Islet precursor cell (in vitro differentiated cells): ENCODE measurements at places on chromosomes 3 and 15.
A peak's percentile ranks its signal among the peaks of the same experiment; 100 is the strongest.

- DNase-seq: peak; percentile 86
These were observed 226.8 kb downstream of the NTRK3 start for GRCh38 chr15:88029696-88030095.

DNA sequence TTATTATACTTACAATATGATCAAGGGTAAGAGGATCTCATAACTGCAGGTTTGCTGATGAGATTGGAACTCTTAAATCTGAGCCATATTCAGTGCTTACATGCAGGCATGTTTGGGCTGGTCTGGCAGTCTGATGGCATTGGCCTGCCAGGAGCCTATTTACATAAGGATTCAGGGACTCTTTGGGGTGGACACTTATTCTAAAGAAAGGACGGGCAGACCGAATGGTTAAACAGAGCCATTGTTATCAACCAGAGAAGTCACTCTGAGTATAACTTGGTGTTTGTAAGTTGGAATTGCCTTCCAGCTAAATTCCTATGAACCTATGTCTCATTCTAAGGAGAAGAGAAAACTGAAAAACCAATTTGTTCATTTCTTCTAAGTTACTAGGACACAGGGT is 932.8 kb downstream of the IGSF11 start:
- DNase-seq: no peak

- DNase-seq: no peak
These were observed 227.7 kb downstream of the ADAMTS17 start for GRCh38 chr15:100114100-100114499.

DNA sequence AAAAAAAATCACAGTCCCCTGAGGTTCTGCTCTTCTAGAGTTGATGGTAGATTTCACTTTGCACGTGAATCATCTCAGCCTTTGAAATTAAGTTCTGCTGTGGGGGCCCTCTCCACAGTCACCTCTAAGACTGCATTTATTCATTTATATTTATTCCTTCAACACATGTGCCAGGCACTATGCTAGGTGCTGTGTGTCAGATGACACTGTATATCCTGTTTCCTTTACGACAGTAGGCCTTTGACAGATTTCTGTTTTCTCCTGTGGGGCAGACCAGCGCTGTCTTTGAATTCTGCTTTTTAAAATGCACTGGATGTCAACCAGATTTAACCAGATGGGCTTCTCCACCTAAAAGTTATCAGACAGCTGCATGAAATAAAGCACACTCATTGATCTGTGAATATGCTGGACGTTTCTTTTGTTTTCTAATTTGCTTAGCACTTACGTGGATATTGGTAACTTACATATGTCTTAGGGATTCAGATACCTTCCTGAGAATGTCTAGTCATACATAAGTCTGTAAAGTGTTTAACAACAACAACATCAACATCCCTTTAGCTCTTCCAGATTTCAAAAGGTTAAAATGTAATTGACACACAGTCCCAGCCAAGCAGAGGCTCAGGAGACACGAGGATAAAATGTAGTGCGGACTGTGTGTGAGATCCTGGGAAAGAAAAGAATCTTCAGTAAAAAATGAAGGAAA is 525.5 kb upstream of the MCTP2 start:
- no peak for DNase-seq

GRCh38 chr15:92634060-92634459 is 21.5 kb downstream of the FAM174B start:
- peak; percentile 54 for DNase-seq

GRCh38 chr15:67968966-67969365 is 85.1 kb upstream of the PIAS1 start:
- no peak for DNase-seq

GRCh38 chr15:75195766-75196241 is 5.9 kb upstream of the C15orf39 start:
- DNase-seq: no peak

- no peak for DNase-seq
These were observed 223.2 kb upstream of the THBS1 start for GRCh38 chr15:39357480-39358268.

- DNase-seq: no peak
These were observed 39.3 kb downstream of the CCR1 start for GRCh38 chr3:46168583-46169345.

DNA sequence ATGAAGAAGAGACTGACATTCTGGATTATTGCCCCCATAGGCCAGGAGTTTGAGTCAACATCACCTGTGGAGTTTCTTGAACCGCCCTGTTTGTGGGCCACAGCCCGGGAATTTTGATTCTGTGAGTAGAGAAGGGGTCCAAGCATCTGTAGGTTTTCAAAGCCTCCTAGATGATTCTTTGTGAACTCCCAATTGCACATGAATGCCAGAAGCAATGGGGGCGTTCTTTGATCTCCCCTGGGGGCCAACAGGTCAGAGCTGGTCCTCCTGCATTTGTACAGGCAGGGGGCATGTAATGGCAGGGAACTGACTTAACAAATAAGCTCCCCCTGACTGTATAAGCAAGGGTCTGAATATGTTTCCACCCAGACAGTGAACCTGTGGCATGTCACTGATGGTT is 260.3 kb downstream of the SLCO3A1 start:
- DNase-seq: no peak

DNA sequence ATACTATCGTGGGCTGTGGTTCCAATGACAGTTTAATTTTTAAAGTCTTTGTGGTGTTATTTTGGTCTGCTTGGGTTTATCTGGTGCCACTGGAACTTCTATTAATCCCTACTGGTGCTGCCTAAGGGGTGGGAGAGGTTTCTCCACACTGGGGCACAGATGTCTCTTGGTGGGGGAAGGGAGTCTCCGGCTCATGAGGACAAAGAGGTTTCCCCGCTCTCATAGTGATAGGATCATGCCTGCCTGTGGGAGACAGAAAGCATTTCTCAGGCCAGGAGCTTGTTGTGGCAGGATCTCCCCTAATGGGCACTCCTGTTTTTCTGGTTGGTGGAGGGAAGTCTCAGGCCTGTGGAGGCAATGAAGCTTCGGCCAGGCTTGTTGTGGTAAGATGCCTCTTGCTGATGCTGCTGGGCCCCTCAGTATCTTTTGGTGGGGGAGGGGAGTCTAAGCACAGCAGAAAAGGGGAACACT is 84.3 kb upstream of the THRB start:
- DNase-seq: peak; percentile 80

GRCh38 chr3:149162007-149162406 is 32.6 kb downstream of the HPS3 start:
- no peak for DNase-seq

DNA sequence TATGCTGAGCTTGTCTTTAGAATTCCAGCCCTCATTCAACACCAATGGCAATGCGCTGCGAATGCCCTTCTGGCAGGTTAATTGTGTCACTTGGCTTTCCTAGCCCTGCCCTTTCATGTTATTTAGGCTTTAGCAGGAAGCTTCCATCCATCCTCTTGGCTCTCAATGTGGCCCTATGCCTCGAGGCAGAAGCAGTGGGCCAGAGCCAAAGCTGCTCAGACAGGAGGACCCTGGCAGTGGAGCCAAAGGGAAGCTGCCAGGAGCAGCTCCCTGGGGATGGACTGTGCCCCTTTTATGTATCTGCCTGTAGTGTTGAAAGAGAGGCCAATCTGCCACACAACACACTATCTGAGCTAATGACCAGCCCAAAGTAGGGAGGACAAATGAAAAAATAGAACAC is 376.4 kb downstream of the CTNNB1 start:
- DNase-seq: no peak

DNA sequence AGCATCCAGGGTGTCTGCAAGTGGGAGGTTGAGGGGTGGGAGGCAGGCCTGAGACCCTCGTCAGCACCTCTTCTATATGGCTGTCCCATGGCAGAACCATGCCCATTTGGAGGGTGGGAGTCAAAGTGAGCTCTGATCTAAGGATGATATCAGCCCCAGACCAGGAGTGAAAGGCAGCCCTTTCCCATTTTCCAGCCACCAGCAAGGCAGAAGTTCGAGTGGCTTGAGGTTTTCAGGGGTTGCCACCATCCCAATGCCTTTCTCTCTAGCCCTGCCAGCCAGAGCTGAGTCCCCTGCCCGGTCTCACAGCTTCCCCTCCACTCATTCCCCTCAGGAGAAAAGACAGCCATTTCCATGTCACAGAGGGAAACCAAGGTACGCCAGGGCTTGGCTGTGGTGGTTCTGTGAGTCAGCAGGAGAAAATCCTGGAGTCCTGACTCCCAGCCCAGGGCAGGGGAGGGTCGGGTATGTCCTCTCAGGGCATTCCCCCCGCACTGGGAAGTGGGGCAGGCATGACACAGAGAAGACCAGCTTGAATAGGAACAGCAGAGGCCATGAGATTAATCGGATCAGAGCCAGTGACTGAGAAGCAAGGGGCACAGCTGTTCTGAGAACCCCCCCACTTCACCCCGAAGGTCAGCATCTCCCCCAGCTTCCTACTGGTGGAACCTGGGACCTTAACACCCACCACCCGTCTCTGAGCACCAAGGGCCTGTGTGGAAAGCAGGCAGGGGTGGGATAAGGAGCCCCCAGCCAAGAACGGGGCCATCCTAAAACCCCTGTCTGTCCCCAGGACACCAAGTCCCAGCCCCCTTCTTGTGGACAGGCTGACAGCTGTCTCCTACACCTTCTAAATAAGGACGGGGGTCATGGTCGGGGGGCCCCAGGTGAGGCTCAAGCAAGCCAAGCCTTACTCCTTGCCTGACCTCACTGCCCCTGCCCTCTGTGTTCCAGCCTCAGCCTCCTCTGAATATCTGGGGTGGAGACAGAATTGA is 965 bp upstream of the SLC38A3 start:
- DNase-seq: no peak

GRCh38 chr3:164418414-164418813 is 659.9 kb downstream of the SI start:
- no peak for DNase-seq

DNA sequence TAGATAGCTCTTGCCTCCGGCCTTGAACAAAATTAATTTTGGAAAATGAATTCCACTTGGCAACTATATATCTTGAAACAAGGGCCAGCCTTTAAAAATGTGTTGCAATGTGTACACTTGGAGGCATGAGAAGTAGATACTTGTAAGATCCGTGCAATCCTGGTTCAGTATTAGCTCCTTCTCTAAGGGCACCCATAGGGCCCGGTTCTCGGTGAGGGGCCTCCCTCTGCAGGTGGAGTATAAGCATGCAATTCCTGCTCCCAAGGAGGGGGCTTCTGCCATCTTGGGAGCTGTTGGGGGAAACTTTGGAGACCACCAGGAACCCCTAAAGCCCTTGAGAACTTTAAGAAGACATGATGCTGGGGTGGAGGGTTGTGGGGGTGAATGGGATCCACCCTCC is 388.7 kb upstream of the RGMA start:
- no peak for DNase-seq

DNA sequence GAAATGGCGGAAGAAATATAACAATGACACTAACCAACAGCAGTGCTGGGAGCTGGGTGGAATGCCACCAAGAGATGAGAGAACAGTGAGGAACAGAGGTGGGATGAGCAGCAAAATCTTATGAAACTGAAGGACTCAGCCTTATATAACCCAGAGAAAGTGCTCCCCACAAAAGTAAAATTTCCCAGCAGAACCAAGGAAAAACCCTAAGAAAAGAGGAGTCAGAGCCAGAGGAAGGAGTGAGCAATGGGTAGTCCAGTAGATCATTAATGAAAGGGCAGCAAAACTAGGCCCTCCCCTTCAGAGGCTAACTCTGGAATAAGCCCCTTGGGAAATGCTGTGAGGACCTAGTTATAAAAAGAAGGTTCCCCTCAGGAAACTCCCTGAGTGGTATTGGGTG is 24.7 kb upstream of the UBE2E1 start:
- DNase-seq: no peak

DNA sequence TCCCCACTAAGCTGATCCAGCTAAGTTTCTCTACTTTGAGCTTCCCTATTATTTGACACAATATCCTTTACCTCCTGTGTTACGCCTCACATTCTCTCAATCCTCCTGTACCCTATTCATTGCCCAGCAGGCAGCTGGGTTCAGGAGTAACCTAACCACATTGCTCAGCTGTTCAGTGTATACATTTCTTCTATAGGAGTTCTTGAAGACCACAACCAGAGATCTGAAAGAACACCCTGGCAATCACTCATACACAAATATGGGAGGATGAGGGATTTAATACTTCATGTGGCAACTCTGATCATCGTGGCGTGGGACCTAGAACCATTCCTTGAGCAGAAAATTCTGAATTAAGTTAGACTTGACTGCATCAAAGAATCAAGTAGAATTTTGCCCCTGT is 346.8 kb upstream of the ARPP21 start:
- no peak for DNase-seq

- DNase-seq: no peak
These were observed 67.4 kb downstream of the ATP13A5 start for GRCh38 chr3:193310914-193311723.

DNA sequence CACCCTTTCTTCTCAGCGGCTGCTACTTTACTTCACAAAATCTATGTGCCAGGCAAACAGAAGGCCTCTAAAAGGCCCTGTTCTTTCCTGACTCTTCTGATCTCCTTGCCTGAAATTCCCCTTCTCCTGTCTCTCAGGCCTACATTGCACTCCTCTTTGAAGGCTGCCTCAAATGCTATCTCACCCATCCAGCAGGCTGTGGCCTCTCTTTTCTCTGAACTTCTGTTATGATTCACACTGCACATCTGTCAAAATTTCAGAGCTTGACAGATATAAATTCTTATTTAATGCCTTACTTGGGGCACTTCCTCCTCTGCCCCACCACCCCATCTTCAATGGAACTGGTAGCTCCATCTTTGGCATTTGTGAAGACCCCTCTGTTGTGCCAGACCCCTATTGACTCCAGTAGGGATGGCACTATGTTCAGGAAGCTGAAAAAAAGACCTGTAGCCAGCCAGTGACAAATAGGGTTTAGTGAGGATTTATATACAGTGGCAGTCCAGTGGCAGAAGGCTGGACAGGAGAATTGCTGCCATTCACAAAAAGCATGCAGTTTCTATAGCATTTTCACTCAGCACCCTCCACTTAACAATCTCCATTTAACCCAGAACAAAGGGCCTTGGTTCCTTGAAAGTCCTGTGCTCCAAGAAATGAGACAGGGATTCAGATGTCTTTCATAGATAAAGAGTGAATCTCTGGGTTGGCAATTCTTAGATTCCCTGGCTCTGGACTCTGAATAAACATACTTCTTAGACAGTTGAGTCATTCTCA is 415.8 kb upstream of the GRM7 start:
- DNase-seq: peak; percentile 55

DNA sequence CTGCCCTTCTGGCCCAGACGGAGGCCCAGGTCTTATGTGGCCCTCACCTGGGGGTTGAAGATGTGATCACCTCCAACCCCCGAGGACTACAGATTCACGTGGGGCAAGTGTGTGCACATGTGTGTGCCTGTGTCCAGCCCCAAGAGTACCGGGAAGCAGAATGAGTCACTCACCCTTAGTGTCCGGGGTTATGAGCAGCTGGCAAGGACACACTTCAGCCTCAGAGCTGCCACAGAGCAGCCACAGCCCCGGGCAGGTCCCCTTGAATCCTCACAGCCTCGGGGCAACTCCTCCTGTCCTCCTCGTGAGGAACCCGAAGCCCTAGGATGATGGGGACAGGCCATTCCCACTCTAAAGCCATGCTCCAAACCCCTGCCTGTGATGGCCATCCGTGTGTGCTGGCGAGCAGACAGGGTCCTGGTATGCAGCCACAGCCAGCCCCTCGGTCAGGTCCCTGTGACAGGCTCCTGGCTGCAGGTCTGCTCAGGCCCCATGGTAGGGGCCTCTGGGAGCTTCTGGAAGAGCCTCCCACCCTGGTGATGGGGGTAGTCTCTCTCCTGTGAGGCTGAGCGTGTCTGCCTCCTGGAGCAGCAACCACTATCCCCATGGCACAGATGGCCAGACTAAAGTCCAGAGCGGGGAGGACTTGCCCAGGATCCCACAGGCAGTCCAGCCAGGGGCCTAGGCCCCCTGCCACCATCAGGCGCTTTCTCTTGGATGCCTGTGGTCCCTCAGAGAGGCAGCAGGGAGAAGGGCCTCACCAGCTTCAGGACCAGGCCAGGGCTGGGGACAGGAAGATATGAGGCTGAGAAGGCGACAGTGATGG is 852 bp downstream of the STAB1 start:
- no peak for DNase-seq

GRCh38 chr3:184532940-184533732 is 28.4 kb upstream of the EPHB3 start:
- DNase-seq: no peak
